ENCODE measurements at places on chromosomes 7 and 10.
A peak's percentile ranks its signal among the peaks of the same experiment; 100 is the strongest.

DNA sequence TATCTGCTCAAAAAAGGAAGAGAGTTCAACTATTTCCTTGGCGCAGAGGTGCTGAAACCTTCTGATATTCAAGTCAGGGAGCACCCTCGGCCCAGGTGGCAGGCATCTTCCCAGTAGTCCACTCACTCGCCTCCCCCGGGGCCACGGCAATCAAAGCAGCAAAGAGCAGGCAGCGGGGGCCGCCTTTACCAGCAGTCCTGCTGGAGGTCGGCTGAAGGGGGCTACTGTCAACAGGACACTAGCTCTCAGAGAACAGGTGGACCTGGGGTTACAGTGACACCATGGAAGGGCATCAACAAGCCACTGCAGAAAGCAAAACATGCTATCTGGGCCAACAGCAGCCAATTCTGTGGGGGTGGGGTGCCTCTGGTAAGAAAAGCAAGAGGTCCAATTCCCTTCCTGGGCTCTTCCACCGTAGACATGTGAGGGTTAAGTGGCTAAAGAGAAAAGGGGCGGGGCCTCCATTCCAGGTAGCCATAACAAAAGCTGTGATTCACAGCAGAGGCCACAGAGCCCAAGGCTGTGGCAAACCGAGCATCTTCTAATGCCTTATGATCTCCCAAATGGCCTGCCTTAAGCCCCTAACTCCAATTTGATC is 9.4 kb downstream of the FZD9 start:
- no peak for DNase-seq

GRCh38 chr7:66070222-66070621 is 5.4 kb upstream of the ASL start:
- no peak for DNase-seq

GRCh38 chr10:61159253-61159652 is 215.3 kb upstream of the RHOBTB1 start:
- no peak for DNase-seq

- no peak for DNase-seq
Measured at GRCh38 chr7:147145194-147145593, 1028.6 kb downstream of the CNTNAP2 start.

DNA sequence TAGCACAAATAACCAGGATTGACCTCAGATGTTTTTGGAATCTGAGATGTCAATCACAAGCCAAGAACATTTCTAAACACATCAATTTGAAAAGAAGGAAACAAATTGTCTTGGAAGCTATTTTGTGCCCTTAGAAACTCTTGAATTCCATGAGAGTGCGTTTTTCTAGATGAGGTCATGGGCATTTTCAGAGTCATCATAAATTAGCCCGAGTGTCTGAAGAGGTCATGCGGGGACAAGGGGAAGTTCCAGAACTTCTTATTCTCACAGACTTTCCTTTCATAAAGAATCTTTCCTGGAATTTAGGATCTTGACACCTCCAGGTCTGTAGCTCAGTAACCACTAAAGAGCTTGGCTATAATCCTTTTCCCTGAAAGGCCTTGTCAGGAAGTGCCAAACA is 28.2 kb downstream of the IL2RA start:
- no peak for DNase-seq

- DNase-seq: no peak
Measured at GRCh38 chr10:122830273-122830964, 15.2 kb downstream of the CUZD1 start.

DNA sequence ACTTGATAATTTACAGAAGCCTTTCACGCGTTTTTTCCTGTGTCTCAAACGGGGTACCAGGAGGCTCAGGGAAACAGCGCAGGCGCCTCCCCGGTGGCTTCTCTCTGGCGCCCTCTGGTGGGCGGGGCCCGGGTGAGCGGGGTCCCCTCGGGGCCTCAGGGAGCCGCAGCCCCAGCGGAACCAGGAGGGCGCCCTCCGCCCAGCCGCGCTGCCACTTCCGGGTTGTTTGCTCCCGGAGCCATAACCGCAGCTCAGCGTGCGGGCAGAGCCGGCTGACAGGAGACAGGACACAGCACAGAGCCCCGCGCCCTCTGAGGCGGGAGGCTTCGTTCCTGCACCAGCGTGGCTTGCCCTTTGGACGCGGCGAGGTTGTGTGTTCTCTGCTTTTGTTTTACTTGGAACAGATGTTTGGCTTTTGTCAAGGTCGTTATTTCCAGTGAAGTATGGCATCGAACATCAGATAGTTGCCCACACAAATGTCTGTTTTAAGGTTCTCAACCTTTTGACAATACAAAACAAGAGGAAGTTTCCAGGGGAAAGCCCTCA is 6.9 kb upstream of the CYP2E1 start:
- peak; percentile 74 for DNase-seq

GRCh38 chr7:47785923-47786556 is 162.2 kb downstream of the PKD1L1 start:
- no peak for DNase-seq

GRCh38 chr7:40881405-40881926 is 746.7 kb downstream of the SUGCT start:
- no peak for DNase-seq

GRCh38 chr7:114414156-114415063 is at the start of gene FOXP2:
Gene FOXP2, plus strand, starts transcription at chr7:114414815. Its CDS starts 11,697 bp downstream, at chr7:114426512.
- DNase-seq: no peak

- DNase-seq: no peak
Measured at GRCh38 chr10:113519681-113520115, 33.2 kb upstream of the HABP2 start.

GRCh38 chr7:43205171-43205795 is 92.8 kb downstream of the HECW1 start:
- no peak for DNase-seq

DNA sequence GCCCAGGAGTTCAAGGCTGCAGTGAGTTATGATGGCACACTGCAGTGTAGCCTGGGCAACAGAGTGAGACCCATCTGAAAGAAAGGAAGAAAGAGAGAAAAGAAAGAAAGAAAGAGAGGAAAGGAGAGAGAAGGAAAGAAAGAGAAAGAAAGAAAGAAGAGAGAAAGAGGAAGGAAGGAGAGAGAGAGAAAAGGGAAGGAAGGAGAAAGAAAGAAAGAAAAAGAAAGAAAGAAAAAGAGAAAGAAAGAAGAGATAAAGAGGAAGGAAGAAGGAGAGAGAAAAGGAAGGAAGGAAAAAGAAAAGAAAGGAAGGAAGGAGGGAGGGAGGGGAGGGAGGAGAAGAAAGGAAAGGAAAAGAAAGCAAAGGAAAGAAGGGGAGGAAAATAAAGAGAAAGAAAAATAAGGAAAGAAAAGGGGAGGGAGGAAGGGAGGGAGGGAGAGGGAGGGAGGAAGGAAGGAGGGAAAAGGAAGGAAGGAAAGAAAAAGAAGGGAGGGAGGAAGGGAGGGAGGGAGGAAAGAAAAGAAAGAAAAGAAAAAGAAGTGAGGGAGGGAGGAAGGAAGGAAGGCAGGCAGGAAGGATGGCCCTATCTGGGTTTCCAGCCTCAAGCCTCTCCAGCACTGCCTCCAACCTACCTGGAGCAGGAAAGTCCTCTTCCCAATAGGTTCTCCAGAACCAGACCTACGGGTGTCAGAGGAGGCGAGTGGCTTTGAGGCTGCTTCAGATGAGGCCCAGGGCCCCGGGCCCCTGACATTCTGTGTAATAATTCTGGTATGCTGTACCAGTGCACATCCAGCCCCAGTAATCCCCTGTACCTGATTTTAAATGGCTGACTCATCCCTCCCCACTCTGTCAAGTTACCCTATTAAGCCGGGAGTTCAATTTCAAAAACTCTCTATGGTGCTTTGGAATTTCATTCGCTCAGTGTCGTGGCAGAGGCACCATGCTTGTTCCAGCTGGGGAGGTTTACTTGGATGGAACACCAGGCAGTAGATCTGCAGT is 6.8 kb upstream of the PARD3 start:
- no peak for DNase-seq

- DNase-seq: no peak
Measured at GRCh38 chr10:129322933-129323820, 143.9 kb upstream of the MGMT start.

DNA sequence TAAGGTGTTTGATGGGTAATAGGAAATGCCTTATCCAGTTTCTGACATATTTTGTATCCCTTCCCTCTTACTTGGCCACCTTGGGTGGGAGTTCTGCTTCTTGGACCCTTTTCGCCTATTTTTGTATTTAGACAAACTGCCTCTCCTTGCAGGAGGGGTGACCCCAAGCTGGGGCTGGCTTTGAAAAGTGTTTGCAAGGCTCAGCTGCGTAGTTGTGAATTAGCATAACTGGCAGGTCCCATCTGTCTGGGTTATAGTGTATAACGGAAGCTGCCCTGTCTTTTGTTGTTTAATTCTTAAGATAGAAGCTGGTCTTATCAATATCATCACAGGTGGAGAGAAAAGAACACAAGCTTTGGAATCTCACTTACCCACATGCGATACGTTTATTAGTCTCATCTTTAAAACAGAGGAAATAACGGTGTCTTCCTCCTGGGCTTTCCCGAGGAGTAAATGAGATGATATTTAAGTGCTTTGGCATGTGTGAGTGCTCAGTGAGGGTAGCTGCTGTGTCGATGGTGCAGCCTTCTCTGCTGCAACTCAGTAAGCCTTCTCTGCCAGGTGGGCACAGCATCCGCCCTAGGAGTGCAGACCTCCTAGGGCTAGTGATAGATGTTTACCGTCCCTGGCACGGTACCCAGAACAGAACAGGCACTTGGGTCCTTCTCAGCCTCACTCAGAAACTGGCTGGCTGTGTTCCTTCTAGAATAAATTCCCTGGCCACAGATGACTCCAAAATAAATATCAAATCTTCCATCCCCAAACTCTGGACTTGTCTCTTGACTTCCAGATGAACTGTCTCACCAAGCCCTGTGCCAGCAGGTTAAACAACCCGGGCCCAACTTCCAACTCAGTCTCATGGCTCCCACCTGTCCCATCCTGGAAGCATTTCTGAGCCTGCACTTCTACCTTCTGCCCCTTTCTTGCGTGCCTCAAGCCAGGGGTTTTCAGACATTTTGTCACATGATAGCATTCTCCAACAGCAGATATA is 227.3 kb downstream of the GFRA1 start:
- DNase-seq: no peak

GRCh38 chr7:120959929-120960484 is 9.4 kb downstream of the ING3 start:
- DNase-seq: no peak

DNA sequence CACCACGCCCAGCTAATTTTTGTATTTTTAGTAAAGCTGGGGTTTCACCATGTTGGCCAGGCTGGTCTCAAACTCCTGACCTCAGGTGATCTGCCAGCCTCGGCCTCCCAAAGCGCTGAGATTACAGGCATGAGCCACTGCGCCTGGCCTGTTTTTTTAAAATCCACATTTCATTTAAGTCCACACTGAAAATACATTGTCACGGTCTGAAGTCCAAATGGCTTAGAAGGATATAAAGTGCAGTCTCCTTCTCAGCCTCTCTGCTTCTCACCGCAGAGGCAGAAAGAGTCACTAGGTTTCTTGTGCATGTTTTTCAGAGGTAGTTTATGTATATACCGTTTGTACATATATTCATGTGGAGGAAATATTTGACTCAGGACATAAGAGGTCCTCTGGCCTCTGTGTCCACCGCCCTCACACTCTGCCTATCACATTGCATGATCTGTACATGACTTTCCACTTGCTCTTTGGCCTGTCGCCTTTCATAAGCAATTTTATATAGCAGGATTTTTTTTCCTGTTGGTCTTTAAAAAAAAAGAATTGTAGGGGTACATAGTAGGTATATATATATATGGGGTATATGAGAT is 42.9 kb downstream of the BLNK start:
- no peak for DNase-seq

DNA sequence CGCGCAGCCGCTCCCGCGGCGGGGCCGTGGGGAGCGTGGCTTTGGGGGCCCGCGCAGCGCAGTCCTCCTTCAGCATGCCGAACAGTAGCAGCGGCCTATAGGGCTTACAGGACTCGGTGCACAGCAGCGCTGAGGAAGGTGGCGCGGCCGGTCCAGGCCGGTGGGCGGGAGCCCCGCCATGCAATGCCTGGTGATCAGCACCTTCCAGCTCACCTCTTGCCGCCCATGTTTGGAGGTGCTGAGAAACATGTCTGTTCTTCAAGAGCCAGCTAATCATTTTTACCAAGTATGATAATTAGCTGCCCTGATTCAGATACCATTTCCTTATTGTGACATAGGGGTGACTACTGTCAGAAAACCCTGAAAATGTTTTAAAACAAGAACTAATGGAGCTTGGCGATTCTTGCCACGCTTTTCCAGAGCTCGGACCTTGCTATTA is 33.5 kb upstream of the SFTPD start:
- no peak for DNase-seq

DNA sequence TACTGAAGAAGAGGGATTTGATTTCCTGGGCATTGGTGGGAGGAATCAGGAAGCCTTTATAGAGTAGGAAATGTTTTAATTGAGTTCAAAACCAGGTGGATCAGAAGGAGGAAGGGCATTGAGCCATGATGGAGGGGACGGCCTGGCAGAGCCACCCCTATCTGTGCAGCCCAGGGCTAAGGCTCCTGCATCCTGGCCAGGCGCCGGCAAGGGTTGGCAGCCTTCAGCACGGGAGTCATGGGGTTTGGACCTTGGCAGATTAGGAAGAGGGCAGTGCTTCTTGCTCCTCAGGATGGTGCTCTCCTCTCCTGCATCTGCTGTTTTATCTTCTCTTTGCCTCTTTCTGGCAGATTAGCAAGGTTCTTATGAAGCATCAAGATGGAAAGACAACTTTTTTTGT is 12.5 kb downstream of the ZNF862 start:
- no peak for DNase-seq

DNA sequence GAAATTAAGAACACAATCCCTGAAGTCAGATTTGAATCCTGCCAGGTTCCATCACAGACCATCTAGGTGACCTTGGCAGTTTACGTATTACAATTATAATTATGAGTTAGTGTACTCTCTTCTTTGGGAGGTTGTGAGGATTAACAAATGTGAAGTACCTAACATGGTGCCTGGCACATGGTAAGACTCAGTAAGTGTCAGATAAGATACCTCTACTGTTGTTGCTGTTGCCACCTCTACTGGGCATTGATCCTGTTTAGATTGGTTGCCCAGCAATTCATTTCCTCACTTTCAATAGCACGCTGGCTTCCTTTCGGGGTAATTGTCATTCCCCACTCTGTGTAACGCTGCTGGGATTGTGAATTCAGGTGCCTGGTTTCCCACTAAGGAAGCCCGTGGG is 31.7 kb upstream of the HGF start:
- DNase-seq: no peak

DNA sequence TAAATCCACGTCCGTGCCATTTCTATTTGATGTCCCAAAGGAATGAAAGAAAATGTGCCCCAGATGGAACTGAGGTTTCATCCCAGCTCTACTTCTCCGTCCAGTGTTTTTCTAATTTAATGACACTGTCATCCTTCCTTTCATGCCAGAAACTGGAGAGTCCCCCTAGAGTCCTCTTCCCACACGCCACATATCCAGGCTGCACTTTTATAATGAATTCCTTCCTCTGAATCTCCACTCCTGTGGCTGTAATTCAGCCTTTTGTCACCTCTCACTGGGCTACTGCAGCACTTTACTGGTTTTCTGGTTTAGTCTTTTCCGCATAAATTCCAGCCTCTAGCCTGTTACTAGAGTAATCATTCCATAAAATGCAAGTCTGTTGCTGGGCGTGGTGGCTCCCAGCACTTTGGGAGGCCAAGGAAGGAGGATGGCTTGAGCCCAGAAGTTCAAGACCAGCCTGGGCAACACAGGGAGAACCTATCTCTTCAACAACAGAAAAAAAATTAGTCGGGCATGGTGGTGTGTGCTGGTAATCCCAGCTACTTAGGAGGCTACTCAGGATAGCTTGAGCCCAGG is 142.6 kb upstream of the RHEB start:
- DNase-seq: no peak
